ENCODE measurements at places on chromosomes 5 and 9.

DNA sequence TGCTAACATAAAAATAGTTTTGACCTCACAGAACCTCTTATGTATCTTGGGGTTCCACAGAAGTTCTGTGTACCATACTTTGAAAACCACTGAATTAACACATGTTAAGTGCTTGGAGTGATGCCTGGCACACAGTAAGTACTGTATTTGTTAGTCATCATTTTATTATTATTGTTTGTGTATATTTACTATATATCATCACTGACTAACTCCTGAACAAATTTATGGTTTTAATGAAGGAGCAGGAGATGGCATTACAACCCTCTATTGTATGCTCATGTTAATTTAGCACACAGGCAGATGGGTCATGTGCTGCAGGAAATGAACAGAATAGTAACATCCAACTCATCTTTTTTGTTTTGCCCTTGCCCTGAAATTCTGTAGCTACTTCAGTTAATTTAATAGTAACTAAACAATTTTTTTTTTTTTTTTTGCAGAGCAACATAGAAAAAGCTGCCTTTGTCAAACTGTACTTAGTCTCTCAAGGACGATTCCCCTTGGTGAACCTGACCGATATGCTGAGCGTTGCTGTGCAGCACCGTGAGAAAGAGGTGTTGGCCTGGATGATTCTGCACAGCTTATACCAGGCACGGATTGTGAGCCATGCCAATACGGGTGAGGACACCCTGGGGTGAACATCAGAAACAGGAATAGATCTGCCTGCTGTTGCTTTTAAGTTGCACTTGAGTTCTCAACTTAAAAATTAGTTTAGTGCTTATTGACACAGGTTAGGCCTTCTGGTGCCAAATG is 45.4 kb downstream of the HACD4 start:
- no peak for DNase-seq

DNA sequence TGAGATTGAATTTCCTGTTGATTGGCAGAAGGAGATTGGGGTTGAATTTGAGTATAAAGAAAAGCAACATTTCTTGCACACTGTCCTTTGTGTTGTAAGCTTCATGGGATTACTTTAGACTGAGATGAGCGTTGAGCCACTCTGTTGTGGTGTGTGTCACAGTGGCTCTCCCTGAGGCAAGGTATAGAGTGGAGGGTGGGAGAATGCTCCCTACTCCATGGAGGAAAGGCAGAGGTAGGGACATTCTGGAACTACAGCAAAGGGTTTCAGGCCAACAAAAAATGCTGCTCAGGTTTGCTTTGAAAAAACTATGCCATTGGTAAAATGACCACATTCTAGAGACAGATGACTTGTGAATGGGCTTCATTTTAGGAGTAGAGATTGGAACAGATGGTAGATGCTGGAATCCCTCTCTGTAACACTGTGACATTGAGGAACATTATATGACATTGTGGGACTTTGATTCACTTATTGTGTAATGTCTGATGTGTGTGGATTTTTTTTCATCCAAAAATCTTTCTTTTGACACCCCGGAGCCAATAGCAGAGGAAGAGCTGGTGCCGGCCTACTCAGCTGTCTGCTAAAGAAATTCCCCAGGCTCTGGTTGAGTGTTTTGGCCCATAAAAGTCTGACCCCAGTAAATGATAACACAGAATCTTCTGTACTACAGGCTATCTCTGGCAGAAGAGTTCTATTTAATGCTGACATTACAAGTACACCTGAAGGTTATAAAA is 6.2 kb upstream of the CEP120 start:
- no peak for DNase-seq

- DNase-seq = peak; percentile 68
Measured at GRCh38 chr9:114176624-114177291, 21.4 kb downstream of the COL27A1 start.

DNA sequence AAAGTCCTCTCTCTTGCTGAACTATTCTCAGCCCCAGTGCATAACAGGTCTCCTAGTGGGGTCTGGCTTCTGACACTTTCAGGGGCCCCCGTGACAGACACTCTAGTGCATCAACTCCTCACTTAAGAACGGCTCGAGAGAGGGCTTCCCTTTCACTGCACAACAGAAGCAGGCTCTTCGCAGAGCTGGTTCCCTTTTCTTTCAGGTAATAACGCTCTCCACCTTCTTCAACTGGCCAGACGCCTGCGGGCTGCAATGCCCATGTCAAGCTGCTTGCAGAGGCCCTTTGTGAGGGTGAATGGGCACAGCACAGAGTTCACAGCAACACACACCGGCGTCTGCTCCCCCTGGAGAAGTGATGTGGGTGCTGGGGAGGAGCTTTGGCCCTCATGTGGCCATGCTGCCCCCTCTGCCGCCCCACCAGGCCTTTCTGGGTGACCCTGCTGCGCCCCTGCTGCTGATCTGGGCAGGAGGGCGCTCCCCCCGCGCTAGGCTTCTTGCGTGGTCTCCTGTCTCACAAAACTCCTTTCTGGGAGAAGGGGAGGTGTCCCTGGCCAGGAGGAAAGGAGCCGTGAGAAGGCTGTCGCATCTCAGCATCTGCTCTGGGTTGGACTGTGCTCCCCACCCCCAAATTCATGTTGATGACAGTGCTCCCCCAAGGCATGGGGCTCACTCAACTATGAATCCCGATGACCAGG is 2.4 kb downstream of the MRPL36 start:
- DNase-seq = no peak

DNA sequence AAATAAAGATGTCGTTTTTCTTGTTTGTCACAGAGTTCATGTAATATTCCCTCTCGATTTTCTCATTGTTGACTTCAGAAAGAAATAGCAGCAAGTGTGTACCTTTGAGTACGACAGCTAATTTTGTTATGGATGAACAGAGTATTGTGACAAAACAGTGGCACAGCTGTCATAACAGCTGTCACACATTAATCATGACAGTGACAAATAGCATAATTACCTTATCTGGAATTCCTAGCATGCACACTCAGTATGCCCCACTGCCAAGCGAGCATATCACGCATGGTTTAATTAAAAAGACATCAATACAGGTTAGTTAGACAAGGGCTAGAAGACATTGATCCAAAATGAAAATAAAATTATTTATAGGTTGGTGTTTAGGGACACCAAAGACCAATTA is 375.1 kb downstream of the SPATA31D1 start:
- no peak for DNase-seq

- no peak for DNase-seq
Measured at GRCh38 chr5:125343015-125343414, 596.6 kb upstream of the ZNF608 start.

- peak; percentile 33 for DNase-seq
Measured at GRCh38 chr5:37720550-37720952, 119.3 kb downstream of the GDNF start.

DNA sequence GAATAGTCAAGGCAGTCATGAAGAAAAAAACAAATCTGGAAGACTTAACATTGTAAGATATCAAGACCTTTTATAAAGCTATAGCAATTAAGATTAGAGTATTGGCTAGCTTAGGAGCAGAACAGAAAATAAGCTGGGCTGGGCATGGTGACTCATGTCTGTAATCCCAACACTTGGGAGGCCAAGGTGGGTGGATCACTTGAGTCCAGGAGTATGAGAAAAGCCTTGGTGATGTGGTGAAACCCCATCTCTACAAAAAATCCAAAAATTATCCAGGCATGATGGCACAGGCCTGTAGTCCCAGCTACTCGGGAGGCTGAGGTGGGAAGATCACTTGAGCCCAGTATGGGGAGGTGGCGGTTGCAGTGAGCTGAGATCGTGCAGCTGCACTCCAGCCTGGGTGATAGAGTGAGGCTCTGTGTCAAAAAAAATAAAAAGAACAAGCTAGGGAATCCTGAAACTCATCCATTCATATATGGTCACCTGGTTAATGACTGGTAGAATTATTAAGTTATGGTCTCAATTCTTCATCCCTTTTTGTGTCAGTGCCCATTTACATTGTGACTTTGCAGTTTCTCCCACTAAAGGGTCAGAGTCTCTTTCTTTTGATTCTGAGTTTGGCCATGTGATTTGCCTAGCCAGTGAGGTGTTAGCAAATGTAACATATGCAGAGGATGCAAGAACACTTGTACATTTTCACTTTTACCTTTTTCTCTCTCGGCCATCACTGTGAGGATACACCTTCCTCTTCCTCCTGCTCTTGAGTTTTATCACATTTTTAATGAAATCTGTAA is 144.6 kb upstream of the SGCD start:
- no peak for DNase-seq

DNA sequence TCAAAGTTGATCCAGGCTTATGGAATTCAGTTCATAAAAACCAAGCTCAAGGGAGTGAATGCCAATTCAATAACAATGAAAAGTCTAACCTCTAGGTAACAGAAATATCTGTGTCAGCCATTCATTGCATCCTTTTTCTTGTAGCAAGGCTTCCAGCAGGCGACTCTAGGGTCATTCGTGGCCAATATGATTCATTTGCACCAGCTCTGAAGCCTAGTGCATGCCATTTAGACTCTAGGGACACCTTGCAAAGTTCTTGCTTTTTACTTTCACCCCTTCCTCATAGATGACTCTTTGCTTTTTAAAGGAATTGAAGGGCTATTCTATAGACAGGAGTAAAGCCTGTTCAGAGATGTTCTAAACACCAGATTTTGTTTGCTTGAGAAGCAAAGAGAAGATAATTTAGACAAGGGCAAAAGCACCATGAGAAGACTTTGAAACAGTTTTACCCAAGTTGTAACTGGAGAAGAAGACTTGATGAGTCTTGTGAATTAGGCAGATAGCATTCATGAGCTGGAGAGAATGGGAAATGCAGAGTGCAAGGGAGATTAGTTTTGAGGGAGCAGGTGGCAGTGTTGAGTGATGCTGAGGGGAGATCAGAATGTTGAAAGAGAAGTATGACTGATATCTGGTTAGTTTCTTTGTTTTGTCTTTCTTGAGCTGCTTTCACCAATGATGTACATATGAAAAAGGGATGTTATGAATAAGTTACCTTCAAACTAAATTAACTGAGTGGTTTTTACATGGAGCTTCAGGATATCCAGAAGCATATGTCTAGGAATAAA is 94.5 kb downstream of the F2RL2 start:
- no peak for DNase-seq

- DNase-seq = no peak
Measured at GRCh38 chr5:172347496-172348052, 64.0 kb upstream of the UBTD2 start.

DNA sequence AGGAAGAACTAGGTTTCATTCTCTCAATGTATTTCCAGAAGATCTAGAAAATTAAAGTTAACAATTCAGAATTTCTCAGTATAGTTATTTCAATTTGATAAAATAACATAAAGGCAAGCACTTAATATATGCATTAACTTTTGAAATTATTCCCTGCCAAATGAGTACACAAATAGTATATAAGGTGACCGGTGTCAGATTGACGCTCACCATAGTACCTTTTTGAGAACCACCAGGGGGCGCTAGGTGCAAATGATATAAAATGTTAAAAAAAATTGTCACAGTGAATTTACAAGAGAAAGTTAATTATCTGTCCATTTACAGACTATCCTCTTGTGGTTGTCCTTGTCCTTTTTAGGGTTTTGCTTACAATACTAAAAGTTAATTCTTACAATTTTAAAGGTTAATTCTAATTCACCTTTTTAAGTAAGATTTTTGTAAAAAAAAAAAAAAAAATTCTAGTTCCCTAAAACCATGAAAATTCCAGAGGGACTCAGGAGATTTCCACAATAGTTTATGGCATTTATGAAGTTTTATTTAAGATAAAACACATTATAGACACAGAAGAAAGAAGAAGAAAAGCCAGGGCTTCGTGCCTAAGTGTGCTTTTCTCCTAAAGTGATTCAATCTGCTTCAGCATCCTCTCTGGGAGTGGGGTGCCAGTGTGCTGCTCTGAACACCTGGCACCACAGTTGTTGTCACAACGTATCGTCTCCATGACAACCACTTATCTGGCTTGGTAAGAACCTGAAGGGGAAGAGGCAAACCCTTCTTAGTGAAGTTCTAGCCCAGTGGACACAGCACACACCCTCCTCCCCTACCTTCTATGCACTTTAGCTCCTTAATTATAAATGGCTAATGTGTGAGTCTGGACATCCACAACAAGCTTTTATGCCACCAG is 1.7 kb downstream of the ADAMTS16 start:
- peak; percentile 53 for DNase-seq

DNA sequence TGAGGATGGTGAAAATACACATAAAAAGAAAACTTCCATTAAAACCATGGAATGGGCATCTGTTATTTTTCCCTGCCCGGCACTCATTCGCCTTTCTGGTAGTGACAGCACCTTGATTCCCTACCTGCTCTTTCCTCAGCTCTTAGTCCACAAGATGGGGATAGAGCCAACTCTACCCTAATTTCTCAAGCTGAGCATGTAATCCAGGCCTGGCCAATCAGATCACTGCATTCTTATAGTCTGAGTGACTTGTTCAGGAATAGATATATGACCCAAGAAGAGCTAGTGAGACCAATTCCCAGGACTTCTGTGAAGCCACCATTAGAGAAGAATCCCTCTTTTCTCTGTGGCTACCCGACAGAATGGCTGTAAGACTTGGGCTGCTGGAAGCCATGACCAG is 58.1 kb downstream of the TSSK1B start:
- DNase-seq = no peak

- no peak for DNase-seq
Measured at GRCh38 chr5:149274939-149275338, 3.3 kb downstream of the AFAP1L1 start.

DNA sequence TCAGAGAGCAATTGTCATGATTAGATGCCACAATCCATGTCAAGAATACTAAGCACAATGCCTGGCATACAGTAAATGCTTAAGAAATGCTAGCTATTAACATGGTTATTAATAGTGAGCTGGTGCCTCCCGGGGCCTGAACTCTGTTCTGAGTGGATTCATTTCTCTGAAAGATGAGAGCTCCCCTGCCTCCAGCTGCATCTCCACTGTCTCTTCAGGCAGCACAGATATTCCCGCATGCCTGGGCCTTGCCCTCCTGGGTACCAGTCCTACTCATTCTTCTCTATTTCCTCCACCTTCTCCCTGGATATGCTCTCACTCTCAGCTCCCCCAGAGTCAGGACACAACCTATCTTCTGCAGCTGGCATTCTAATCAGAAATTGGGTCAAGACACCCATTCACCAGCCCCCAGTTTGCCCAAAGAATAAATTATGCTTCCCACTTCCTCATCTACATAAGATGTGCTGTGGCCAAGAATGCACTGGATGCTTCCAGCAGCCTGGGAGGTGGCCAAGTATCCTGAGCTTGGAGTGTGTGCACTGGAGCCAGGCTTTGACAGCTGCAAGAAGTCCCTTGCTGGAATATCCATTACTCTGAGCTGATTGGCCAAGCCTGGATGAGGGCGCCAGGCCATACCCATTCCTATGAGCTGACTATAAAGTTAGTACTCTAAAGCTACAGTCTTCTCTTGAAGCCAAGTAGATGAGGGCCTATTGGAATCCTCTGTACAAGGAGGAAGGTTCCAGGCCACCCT is 669.0 kb downstream of the ACTL7B start:
- DNase-seq = no peak

DNA sequence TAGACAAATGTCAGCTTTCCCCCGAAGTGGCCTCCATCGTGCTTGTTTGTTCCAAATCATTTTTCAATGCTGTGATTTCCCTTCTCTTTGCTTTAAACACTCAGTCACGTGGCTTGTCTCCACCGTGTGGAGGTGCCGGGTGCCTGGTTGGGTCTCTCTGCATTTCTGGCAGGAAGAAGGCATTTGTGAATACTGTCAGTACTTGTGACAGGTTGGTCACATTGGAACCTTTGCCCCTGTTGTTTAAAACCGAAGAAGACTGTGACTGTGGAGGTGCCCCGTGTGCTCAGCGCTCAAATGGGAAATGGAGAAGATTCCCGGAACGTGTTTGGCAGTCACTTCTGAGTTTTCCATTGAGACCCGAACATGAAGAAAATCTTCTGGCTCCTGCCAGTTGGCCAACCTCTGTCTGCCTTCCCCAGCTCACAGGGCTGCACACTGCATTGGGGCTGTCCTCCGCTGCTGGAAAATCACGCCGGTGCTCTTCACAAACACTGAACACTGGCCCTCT is 74.6 kb downstream of the LMNB1 start:
- DNase-seq = no peak

Measured in SK-N-SH (cell line).